T-helper 9 cell (primary cell): ENCODE measurements at places on chromosomes 1 and 21.

GRCh38 chr21:45763506-45763905, 120.0 kb downstream of the PCBP3 start:
- DNase-seq, result no peak

DNA sequence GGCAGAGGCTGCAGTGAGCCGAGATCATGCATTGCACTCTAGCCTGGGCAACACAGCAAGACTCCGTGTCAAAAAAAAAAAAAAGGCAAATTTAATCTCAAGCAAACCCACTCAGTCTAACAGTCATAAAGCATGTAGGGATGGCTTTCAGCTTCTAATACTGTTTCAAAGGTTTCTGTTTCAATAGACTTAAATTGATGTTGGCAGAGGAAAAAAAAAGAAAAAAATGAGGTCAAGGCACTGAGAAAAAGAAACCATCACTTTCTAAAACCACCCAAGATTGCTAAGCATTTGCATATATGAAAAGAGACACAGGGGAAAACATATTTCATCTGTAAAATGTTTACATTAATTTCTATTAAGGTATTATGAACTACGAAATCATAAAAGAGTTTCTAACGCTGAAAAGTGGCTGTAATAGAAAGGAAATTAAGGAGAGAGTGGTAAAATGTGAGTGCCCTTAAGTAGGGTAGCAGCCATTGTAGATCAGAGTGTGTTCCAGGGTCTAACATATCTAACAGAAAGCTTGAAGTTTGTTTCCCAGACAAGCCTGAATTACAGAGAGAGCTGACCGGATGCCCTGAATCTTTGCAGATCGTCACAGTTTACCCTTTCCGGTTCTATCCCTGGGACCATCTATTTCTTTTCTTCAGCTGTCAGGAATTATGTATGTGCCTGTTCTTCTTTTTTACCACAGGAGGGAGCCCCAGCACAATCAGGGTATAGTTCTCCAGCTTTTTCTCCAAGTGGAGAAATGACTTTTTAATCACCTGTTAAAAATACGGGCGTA, 70.0 kb downstream of the PLD5 start:
- DNase-seq, result no peak

- no peak for DNase-seq
These were observed 2.4 kb upstream of the FAM110D start for GRCh38 chr1:26156285-26157038.

- DNase-seq, result no peak
These were observed 8.2 kb upstream of the GRIK3 start for GRCh38 chr1:37042506-37042905.

DNA sequence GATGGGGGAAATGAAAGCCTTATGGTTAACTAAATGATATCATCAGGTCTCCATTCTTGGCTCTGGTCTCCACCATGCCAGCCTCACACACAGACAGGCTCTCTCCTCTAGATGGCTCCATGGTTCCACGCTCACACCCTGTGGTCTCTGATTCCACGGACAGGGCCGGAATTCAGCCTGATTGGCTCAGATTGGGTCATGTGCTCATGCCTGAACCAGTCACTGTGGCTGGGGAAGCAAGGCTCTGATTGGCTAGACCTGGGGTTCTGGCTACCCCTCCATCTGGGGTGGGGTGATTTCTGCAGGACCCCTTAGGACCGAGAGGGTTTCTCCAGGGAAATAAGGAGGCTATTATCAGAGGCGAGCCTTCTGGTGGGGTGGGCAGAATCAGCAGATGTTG, 277.0 kb downstream of the PTPRU start:
- DNase-seq, result no peak

DNA sequence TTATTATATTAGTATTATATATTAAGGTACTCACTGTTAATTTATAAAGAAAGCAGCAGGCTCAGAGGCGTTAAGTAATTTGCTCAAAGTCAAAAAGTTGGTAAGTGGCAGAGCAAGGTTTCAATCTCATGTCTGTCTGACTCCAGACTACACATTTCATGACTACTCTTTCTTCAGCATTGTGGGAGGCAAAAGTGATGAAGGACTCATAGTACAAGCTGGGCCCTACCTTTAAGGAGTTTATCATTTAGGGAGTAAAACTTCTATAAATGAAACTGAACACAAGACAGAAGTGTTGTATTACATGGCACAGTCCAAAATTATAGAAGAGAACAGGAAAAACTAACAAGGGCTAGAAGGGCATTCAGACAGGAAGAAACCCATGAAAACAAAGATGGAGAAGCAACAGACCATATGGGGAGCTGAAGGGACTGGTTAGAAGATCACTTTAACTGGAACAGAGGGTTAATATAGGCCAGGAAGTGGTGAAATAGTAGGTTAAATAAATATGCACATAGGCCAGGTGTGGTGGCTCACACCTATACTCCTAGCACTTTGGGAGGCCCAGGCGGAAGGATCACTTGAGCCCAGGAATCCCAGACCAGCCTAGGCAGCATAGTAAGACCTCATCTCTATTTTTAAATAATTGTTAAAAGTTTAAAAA, 11.5 kb downstream of the SORT1 start:
- no peak for DNase-seq

DNA sequence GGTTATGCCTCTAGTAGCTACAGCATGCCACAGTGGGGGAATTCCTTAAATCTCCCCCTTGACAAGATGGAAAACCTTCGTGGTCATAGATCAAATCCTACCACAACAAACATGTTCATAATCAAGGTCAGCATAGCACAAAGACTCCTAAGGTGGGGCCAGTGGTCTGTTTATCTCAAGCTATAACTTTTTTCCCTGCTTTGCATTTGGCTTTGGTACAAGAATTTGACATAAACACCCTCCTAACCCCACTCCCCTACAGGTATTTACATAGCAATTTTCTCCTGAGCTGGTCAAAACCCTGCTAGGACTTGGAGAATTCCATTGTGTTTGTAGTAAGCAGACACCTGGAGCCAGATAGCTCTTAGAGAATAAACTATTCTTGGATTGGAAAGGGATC, 58.5 kb downstream of the HIVEP3 start:
- no peak for DNase-seq
